ENCODE measurements at places on chromosomes 12 and 14. TPM values are rescaled to one million over a fixed set of nuclear protein-coding genes. Genes with fewer than 3 reads are reported as not detected.

Gene NKX2-1
- not detected for total RNA-seq

- no peaks in the 10 kb centered on the region for H3K4me1 ChIP-seq
- peaks cover 8% of the 10 kb centered on the region for H3K27me3 ChIP-seq
- DNase-seq, result no peak
- peaks cover 27% of the 10 kb centered on the region for H3K36me3 ChIP-seq
- H3K27ac ChIP-seq, result no peak overlapping the region
- no peak overlapping the region for H3K4me3 ChIP-seq
Measured at GRCh38 chr14:104333646-104334423, 195.4 kb downstream of the KIF26A start.

DNA sequence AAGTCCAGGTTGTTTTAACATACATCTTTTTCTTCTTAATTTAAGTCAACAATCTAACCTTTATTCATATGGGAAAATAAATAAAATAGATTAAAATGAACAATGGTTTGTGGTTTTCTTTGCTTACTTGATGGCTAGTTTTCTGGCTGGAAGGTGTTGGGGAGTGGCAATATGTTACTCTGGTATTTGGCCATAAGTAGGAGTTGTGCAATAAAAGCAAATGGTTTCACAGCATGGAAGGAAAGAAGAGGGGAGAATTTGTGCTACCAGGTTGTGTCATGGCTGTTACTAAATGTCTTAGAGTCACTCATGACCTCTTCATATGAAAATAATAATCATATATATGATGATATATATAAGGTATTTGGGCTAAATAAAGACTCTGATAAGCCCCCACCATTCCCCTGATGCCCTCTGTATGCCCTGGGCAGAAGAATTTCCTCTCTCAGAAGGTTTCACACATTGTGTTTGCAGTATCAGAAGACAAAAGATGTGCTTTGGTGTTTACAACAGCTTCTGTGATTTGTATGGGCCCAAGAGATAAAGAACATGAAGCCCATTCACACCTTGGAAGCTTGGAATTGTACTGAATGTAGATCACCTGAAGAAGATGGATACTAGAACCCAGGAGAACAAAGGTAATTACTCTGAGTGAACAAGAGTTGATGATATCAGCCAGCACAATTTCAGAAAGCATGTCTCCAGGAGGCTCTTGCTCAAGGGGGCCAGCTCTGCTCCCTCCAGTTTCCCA lies 160.9 kb downstream of the ALG10B start:
- no peak overlapping the region for H3K4me3 ChIP-seq
- DNase-seq, result no peak
- no peaks in the 10 kb centered on the region for H3K27me3 ChIP-seq
- H3K27ac ChIP-seq, result no peak overlapping the region

DNA sequence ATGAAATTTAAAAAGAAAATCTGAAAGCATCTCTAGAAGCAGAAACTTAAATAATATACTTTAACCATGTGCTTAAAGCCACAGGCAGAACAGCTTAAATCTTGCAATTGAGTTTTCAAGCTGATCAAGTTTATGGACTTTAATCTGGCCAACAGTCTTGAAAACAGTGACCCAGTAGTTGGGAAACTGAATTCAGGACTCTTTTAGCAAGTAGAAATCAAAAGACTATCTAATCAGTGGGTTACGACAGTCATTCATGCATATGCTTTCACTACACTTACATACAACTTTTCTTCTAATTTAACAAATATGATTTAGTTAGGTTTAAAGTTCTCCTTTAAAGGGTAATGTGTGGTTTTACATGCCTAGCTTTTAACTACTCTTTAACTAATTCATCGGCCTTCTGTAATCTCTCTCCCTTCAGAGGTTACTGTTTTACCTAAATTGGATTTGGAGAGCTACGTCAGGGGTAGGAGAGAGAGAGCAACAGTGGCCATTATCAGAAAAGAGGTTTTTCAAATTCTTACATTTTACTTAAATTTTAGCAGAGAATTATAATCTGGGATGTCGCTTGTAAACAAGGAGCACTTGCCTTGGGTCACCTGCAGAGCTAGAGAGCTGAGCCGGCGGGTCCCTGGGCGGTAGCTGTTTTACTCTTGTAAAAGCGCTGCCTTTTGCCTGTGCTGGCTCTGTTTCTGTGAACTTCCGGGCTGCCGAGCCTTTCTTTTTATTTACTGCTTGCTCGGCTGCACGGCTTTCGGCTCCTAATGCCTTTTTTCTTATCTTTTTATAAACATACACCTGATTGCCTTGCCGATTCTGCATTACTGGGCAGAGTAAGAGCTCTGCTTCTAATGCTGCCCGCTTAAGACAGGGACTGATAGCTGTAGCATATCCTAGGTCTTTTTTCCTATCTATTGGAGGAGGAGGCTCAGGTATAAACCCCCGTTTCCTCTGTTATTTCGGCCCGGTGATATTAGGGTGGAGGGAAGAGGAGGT lies 17.4 kb upstream of the LYZ start:
- no peak for DNase-seq
- H3K4me3 ChIP-seq, result peak overlapping the region; percentile 93
- peaks cover 26% of the 10 kb centered on the region for H3K4me1 ChIP-seq
- peak overlapping the region; percentile 76 for H3K27ac ChIP-seq
- no peaks in the 10 kb centered on the region for H3K36me3 ChIP-seq
- peaks cover 2% of the 10 kb centered on the region for H3K27me3 ChIP-seq

DNA sequence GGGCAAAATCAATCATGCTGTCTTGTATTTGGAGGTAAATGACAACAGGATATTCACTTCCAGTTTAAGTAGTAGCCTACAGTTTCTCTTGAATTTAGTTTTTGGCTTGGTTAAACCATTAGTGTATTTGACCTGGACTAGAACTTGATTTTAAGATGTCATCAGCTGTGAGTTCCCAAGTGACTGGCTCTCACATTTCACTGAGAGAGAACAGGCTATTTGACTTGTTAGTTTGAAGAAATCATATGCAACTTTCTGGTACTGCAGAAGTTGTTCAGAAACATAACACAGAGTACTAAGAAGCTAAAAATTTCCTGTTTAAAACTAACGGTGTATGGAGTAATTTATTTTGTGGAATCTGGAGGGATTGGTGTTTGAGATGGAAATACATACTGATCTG lies 22.3 kb downstream of the MNAT1 start:
- DNase-seq, result no peak
- peak overlapping the region; percentile 33 for H3K27ac ChIP-seq
- H3K36me3 ChIP-seq, result no peaks in the 10 kb centered on the region

Gene PPM1A
- 42.6 TPM for total RNA-seq

- peaks cover 27% of the 10 kb centered on the region for H3K4me1 ChIP-seq
- H3K4me3 ChIP-seq, result no peak overlapping the region
- H3K36me3 ChIP-seq, result no peaks in the 10 kb centered on the region
- no peak for DNase-seq
- no peaks in the 10 kb centered on the region for H3K27me3 ChIP-seq
Measured at GRCh38 chr12:92110083-92110640, 35.5 kb downstream of the BTG1 start.

Gene PRKCH
- 216 TPM for total RNA-seq

GRCh38 chr12:97452839-97453238 lies 9.8 kb upstream of the RMST start:
- H3K4me1 ChIP-seq, result no peaks in the 10 kb centered on the region
- H3K4me3 ChIP-seq, result no peak overlapping the region
- H3K27me3 ChIP-seq, result peaks cover 3% of the 10 kb centered on the region
- DNase-seq, result no peak
- H3K27ac ChIP-seq, result no peak overlapping the region
- H3K36me3 ChIP-seq, result peaks cover 5% of the 10 kb centered on the region

- no peaks in the 10 kb centered on the region for H3K4me1 ChIP-seq
- DNase-seq, result no peak
- no peak overlapping the region for H3K27ac ChIP-seq
Measured at GRCh38 chr12:117660896-117661295, 299.5 kb upstream of the NOS1 start.

Gene WNT1
- not detected for total RNA-seq

GRCh38 chr12:117046011-117046369 lies 53.2 kb downstream of the TESC start:
- no peaks in the 10 kb centered on the region for H3K36me3 ChIP-seq
- H3K27me3 ChIP-seq, result no peaks in the 10 kb centered on the region
- no peak overlapping the region for H3K27ac ChIP-seq
- peaks cover under 1% of the 10 kb centered on the region for H3K4me1 ChIP-seq
- no peak for DNase-seq

DNA sequence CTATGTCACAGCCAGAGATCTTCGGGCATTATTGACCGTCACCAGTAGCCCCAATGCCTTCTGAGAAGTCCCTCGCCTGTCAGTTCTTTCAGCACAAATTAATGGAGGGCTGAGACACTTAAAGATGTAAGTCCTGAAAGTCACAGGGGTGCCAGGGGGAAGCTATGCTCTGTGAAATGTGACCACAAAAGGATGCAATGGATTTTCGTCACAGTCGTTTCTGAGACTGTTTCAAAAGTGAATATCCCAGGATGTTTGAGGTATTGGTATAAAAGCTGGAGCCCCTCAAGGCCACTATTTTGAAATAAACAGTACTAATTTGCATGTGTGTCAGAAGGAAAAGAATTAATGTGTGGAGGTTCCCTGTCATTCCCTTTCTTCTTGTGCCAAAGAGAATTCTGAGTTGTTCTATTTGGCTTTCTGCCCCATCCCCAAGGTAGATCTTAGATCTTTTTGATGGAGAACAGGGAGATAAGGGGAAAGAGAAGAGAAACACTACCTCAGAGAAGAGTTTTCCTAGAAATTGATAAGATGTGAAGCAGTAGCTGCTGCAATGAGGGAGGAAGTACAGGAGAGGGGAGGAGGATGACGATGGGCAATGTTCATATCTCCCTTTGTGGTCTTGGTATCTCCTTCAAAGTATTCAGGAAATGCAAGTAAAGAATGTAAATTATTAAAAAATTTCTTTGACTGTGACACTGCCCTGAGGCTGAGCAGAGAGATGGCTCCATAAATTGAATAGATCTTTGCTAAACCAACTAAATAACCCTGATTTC lies 101.8 kb upstream of the NAP1L1 start:
- H3K4me3 ChIP-seq, result no peak overlapping the region
- H3K27me3 ChIP-seq, result peaks cover 41% of the 10 kb centered on the region
- DNase-seq, result no peak
- no peaks in the 10 kb centered on the region for H3K36me3 ChIP-seq

Gene CERS5
- 115 TPM for total RNA-seq

GRCh38 chr12:98725476-98726247 lies 80.6 kb downstream of the APAF1 start:
- H3K27ac ChIP-seq, result no peak overlapping the region
- no peak overlapping the region for H3K4me3 ChIP-seq
- no peak for DNase-seq

- no peaks in the 10 kb centered on the region for H3K4me1 ChIP-seq
- peaks cover 31% of the 10 kb centered on the region for H3K27me3 ChIP-seq
- no peak overlapping the region for H3K27ac ChIP-seq
Measured at GRCh38 chr12:67002720-67003119, 266.4 kb upstream of the CAND1 start.

DNA sequence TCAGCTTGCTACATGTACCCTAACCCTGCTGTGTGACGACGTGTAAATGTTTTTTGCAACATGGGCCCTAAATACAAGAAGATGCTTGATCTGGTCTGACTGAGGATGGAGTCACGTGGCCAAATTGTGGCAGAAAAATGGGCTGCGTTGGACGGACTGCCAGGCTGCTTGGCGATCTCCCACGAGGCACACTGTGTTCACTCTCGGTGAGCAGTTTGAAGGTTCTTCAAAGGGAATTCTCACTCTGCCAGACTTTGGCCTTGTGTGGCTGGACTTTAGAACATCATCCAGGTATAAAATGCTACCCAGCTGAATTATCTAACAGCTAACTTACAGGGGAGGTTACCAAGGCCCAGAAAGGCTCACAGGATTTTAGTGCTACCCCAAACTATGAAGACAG lies 85.1 kb downstream of the KDM2B start:
- H3K36me3 ChIP-seq, result no peaks in the 10 kb centered on the region
- H3K4me3 ChIP-seq, result no peak overlapping the region
- no peaks in the 10 kb centered on the region for H3K27me3 ChIP-seq
- no peak overlapping the region for H3K27ac ChIP-seq
- H3K4me1 ChIP-seq, result peaks cover 25% of the 10 kb centered on the region
- no peak for DNase-seq

GRCh38 chr14:91019673-91020072 lies 40.8 kb downstream of the RPS6KA5 start:
- H3K27me3 ChIP-seq, result no peaks in the 10 kb centered on the region
- DNase-seq, result no peak
- H3K27ac ChIP-seq, result peak overlapping the region; percentile 53
- no peak overlapping the region for H3K4me3 ChIP-seq
- peaks cover 4% of the 10 kb centered on the region for H3K36me3 ChIP-seq

DNA sequence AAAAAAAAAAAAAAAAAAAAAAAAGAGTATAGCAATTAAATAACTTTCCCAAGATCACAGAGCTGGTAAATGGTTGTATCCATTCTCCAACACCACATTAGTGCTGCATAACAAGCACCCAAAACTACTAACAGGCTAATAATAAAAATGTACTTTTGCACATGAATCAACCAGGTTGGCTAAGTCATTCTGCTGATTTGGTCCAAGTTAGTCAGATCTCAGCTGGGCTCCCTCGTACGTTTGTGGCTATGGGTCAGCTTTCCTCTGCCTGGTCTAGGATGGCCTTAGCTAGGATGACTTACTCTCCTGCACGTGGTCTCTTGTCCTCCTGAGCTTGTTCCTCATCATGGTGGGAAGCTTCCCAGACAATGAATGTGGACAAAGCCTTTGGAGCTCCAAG lies 7.9 kb upstream of the PLEKHG6 start:
- DNase-seq, result no peak
- no peaks in the 10 kb centered on the region for H3K4me1 ChIP-seq
- H3K27ac ChIP-seq, result no peak overlapping the region
- no peaks in the 10 kb centered on the region for H3K36me3 ChIP-seq

GRCh38 chr12:79407671-79408622 lies 282.8 kb downstream of the PAWR start:
- H3K27ac ChIP-seq, result no peak overlapping the region
- H3K4me1 ChIP-seq, result no peaks in the 10 kb centered on the region
- DNase-seq, result no peak
- no peaks in the 10 kb centered on the region for H3K36me3 ChIP-seq
- H3K4me3 ChIP-seq, result no peak overlapping the region

- H3K4me1 ChIP-seq, result peaks cover 21% of the 10 kb centered on the region
- DNase-seq, result peak; percentile 64
- peak overlapping the region; percentile 41 for H3K4me3 ChIP-seq
- peak overlapping the region; percentile 50 for H3K27ac ChIP-seq
- H3K27me3 ChIP-seq, result peaks cover 27% of the 10 kb centered on the region
- no peaks in the 10 kb centered on the region for H3K36me3 ChIP-seq
Measured at GRCh38 chr12:8493084-8493483, 20.2 kb upstream of the CLEC4D start.

GRCh38 chr12:116615141-116615861 lies 56.1 kb downstream of the MAP1LC3B2 start:
- peaks cover 6% of the 10 kb centered on the region for H3K4me1 ChIP-seq
- DNase-seq, result no peak
- no peak overlapping the region for H3K27ac ChIP-seq
- peaks cover 7% of the 10 kb centered on the region for H3K27me3 ChIP-seq
- H3K4me3 ChIP-seq, result no peak overlapping the region

- H3K27me3 ChIP-seq, result peaks cover 12% of the 10 kb centered on the region
- H3K36me3 ChIP-seq, result no peaks in the 10 kb centered on the region
- peak overlapping the region; percentile 27 for H3K27ac ChIP-seq
- no peak for DNase-seq
Measured at GRCh38 chr12:52247622-52248540, 14.8 kb downstream of the KRT7 start.

Gene NXPH4
- 0.73 TPM for total RNA-seq
